ENCODE measurements at places on chromosomes 4 and X.

- no peak for DNase-seq
Observed at GRCh38 chrX:11100281-11101035, 10.7 kb upstream of the HCCS start.

DNA sequence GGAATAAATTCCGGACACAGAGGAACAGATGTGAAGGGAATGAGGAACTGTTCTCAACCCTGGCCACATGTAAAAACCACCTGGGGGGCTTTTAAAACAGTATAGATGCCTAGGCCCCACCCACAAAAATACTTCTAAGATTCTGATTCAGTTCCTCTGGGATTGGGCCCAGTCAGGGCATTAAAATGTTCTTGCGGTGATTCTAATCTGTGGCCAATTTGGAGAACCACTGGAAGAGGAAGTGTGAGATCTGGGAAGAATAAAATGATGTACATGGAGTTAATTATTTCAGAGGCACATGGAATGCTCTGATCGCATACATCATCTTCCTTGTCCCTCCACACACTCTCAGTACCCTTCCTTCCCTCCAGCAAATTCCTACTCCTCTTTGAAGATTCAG lies 192.2 kb downstream of the APBB2 start:
- DNase-seq, result no peak

- DNase-seq, result no peak
Observed at GRCh38 chrX:149527705-149528104, 13.1 kb upstream of the EOLA1 start.

- DNase-seq, result no peak
Observed at GRCh38 chrX:7218321-7219152, 70.6 kb upstream of the PUDP start.

- no peak for DNase-seq
Observed at GRCh38 chrX:46044486-46044885, 500.7 kb downstream of the ZNF674 start.

GRCh38 chrX:7346021-7346420 lies 198.1 kb upstream of the PUDP start:
- no peak for DNase-seq

GRCh38 chr4:101711590-101712260 lies 78.8 kb upstream of the BANK1 start:
- no peak for DNase-seq

DNA sequence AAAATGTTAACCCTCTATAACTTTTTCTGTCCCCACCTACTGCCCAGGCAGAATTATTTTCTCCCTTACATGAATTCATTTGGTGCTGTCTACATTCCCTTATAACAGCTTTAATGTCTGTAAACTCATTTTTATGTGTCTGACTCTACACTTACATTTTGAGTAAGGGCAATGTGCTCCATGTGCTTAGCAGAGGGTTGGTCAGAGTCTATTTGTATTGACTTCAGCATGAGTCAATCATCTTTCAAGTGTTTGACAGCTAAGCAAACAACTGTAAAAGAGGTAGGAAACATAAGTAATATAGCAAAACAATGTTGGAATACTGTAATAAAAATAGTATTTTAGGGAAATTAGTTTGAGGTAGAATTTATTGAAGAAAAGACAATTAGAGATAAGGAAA lies 6.3 kb downstream of the IL15 start:
- no peak for DNase-seq

DNA sequence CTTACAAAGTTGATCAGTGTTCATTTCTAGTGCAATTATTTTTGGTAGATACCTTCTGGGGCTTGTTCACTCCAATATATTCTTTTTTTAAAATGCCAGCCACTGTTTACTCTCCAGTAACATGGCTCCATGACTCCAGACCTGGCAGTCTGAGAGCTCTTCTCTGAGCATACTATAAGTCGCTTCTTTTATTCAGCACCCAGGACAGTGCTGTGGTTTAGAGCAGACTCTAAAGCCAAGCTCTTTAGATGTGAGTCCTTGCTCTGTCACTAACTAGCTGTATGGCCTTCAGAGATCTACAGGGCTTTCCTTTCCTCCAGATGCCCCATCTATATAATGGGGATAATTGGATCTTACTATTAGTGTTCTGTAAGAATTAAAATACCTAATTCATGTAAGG lies 200.2 kb upstream of the FAM241A start:
- DNase-seq, result no peak

- no peak for DNase-seq
Observed at GRCh38 chr4:84750260-84750959, 167.5 kb downstream of the CDS1 start.

GRCh38 chr4:138037696-138038095 lies 204.5 kb downstream of the SLC7A11 start:
- no peak for DNase-seq

GRCh38 chr4:168183717-168184571 lies 91.6 kb downstream of the ANXA10 start:
- DNase-seq, result no peak

DNA sequence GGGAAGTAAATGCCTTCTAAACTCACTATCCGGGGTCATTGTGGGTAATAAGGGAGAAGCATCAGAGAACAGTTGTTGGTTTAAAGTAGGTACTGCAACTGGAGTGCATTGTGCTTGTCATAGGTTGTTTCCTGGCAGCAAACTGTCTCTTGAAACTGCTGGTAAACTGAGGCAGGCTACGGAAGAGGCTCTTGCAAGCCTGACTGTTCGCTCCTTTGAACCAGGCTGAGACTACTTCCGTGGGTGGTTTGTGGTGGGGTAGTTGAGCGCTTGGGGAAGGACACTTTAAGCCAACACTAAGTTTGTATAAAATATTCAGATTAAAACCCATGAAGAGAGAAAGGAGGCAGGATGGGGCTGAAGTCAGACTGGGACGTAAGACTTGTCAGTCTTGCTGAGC lies 45.2 kb upstream of the WDR1 start:
- no peak for DNase-seq

- no peak for DNase-seq
Observed at GRCh38 chr4:89171176-89171805, 60.0 kb downstream of the TIGD2 start.

DNA sequence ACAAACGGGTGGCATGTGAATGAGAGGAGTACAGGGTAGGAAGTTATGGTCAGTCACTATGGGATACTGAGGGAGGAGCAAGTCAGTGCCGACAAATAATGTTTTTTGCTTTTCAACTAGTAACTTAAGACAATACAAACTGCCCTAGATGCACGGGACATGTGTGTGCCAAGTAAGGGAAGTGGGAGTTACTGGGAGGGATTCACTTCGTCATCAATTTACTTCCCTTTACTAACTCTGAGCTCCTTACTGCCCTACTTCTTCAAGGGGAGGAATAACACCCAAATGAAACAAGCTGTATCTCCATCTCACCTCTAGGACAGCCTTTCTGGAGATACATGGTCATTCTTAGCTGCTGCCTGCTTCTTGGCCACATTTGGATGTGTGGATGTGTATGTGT lies 97.7 kb downstream of the DGKK start:
- DNase-seq, result no peak

DNA sequence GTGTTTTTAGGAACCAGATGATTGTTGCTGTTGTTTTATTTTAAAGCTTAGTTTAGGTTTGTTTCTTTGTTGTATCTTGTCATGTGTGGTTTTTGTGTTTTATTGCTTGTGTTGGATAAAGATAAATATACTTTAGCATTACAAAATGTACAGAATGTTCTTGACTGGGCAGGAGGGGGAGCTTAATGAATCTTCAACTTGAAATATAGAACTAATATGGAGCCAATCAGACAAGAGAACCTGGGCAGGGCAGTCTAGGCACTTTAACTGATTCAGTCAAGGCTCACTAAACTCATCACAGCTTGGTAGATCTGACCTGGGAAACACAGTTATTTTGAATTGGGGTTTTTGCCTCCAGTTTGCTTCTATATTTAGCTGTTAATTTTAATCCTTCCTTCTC lies 304.2 kb downstream of the ARHGAP24 start:
- no peak for DNase-seq

- no peak for DNase-seq
Observed at GRCh38 chr4:25914670-25915352, 791 bp downstream of the SMIM20 start.

GRCh38 chr4:7661846-7662506 lies 227.2 kb upstream of the PSAPL1 start:
- DNase-seq, result peak; percentile 77

GRCh38 chrX:18886344-18887161 lies 97.4 kb downstream of the PHKA2 start:
- DNase-seq, result no peak

GRCh38 chr4:52877694-52878093 lies 15.6 kb downstream of the RASL11B start:
- DNase-seq, result no peak

GRCh38 chr4:154984148-154984547 lies 203.1 kb downstream of the RBM46 start:
- DNase-seq, result no peak

DNA sequence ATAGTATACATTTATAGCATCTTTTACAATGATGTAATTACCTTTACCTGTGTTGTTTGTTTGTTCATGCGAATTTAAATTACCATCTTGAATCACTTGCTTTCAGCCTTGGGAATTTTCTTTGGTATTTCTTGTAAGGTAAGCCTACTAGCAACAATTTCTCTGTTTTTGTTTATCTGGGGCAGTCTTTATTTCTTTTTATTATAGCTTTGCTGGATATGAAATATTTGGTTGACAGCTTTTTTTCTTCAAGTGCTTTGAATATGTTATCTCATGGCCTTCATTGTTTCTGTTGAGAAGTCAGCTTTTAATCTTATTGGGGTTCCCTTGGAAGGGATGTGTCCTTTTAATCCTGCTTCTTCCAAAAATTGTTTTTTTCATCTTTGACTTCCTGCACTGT lies 292.8 kb upstream of the EDA2R start:
- DNase-seq, result no peak

- DNase-seq, result no peak
Observed at GRCh38 chr4:39936565-39937418, 40.9 kb downstream of the PDS5A start.

DNA sequence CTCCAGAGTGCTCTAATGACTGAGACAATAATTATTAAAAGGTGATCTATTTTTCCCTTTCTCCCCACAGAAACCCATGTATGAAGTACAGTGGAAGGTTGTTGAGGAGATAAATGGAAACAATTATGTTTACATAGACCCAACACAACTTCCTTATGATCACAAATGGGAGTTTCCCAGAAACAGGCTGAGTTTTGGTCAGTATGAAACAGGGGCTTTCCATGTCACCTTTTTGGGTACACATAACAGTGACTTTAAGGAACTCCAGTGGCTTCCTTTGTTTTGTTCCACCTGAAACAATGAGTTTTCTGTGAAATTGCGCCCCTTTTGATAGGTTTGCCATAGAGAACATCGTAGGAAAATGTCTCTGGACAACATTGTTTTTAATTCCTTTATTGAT lies 69.6 kb downstream of the KIT start:
- DNase-seq, result no peak

DNA sequence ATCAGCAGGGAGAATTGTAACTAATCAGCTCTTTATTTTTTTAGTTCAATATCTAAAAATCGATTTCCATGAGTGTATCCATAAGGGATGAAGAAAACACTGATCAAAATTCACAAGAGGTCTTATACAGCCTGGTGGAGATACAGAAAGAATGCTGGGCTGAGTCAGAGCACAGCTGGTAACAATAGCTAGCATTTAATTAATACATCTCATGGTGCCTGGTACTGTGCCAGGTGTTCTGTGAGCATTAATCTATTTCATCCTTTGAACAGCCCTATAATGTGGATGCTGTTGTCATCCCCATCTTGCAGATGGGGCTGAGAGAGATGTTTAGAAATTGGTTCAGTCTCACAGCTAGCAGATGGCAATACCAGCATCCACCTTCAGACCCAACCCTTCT lies 250.9 kb upstream of the RPS6KA3 start:
- DNase-seq, result no peak

- no peak for DNase-seq
Observed at GRCh38 chr4:98387345-98388026, 126.3 kb downstream of the RAP1GDS1 start.

GRCh38 chr4:149164282-149164681 lies 651.4 kb downstream of the IQCM start:
- no peak for DNase-seq

- DNase-seq, result no peak
Observed at GRCh38 chrX:44189116-44189515, 154.4 kb downstream of the EFHC2 start.

- DNase-seq, result peak; percentile 33
Observed at GRCh38 chr4:47704693-47705325, 133.1 kb downstream of the CORIN start.

DNA sequence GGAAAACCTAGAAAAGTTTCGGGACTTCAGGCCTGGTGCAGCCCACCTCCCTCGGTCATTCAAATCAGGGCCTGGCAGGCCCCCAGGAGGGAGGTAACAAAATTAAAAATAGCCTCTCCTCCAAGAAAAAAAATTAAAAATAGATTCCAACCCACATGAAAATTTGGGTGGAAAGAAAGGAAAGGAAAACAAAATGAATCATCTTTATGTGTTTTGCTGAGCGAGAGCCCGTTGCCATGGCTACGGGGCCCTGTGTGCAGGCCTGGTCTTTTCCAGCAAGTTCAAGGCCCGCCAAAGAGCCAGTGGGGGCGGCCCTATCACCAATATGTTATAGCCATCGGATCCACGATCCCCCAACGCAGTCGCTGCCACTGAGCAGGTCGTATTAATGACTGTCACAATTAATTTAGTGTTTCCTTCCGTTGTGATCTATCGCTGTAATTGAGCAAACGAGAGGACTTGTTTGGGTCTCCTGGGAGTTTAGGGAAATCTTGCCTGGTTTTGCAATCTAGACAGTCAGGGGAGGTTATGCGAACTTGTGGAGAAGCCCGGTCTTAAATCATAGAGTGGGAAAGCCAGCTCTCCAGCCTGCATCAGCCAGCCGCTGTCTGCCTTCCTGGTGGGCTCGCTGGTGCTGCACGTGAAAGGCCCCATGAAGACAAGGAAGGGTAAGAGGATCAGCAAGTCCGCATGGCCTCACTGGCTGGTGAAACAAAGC lies 452.4 kb downstream of the BCOR start:
- no peak for DNase-seq

DNA sequence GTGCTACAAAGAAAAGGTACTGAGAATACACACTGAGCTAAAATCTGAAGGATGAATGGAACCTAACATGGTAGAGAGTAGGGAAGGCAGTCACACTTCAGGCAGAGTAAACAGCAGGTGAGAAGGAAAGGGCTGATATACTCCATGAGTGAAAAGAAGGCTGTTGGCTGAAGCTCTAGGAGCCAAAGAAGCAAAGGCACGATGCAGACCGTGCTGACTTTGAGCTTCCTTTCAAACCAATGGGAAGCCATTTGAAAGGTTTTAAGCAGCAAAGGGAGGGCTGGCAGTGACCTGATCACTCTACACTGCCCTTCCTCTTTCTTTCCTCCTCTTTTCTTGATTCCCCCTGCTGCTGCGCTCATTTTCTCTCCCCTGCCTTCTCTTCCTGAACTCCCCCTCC lies 66.4 kb downstream of the TMEM154 start:
- DNase-seq, result no peak

- no peak for DNase-seq
Observed at GRCh38 chr4:77040270-77040669, 35.5 kb downstream of the CCNI start.

GRCh38 chr4:184416913-184417734 lies 57.2 kb downstream of the IRF2 start:
- DNase-seq, result no peak

GRCh38 chr4:33966808-33967207 lies 2277.5 kb downstream of the ARAP2 start:
- DNase-seq, result no peak

Measured in posterior cingulate gyrus (tissue), 11 donors.